ENCODE measurements at places on chromosomes 5 and 9.

DNA sequence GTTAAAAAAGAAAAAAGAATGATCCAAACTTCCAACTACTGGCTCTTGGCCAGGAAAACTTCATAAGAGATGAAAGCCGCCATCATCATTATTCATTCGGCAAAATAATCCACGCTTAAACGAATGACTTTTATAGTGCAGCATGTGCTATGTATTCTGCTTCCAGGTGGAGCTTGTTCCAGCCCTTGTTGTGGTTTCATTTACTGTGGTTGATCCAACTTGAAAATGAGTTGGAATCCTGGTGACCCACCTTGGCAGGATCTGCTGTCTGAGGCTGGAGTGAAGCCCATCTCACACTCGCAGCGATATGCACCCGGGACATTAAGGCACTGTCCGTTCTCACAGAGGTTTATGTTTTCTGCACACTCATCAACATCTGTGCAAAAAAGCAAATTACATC lies 209.6 kb downstream of the FBN2 start:
- DNase-seq, result no peak

- DNase-seq, result no peak
Observed at GRCh38 chr5:43216941-43217340, 24.9 kb downstream of the NIM1K start.

DNA sequence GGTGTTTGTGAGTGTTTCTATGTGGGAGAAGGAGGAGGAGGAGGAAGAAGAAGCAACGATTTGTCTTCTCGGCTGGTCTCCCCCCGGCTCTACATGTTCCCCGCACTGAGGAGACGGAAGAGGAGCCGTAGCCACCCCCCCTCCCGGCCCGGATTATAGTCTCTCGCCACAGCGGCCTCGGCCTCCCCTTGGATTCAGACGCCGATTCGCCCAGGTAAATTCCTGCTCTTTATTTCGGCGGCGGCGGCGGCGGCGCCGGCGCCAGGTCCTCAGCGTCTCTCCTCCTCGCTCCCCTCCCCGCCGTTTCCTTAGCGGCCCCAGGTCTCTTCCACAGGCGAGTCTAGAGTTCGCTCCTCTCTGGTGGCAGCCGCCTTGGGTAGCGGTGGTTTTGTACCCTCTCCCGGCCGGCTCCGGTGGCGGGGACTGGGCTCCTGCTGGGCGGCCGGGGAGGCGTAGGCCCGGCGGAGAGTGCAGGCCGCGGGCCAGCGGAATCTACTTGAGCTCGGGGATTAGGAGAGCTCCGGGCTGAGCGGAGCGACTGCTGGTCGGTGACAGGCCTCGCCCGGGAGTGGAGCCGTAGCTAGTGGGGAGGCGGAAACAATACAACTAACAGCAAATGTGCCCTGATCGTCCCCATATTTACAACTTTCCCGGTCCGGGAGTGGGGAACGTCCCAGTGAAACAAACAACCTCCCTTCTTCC lies 547 bp downstream of the NIPBL start:
- peak; percentile 81 for DNase-seq

DNA sequence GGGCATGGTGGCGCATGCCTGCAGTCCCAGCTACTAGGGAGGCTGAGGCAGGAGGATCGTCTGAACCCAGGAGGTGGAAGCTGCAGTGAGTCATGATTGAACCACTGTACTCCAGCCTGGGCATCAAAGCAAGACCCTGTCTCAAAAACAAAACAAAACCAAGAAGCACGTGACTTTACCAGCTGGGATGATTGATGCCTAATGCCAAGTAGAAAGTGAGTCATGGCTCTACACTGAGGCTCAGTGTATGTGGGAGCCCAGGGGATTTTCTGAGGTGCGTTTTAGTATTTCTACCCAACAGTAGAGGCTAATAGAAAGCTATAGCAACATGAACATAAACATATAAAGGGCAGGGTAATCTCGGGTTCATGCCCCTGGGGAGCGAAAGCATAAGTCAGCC lies 13.9 kb upstream of the BRD3OS start:
- DNase-seq, result no peak

- no peak for DNase-seq
Observed at GRCh38 chr5:172723508-172723907, 47.5 kb downstream of the DUSP1 start.

All from WERI-Rb-1 (cell line).